Mammary epithelial cell (primary cell): ENCODE measurements at places on chromosomes 4 and X. TPM values are rescaled to one million over a fixed set of nuclear protein-coding genes. Genes with fewer than 3 reads are reported as not detected.

GRCh38 chr4:153177841-153178240, 26.4 kb upstream of the TRIM2 start:
- DNase-seq, result no peak

GRCh38 chr4:25002681-25003080, 28.1 kb downstream of the LGI2 start:
- no peak for DNase-seq

DNA sequence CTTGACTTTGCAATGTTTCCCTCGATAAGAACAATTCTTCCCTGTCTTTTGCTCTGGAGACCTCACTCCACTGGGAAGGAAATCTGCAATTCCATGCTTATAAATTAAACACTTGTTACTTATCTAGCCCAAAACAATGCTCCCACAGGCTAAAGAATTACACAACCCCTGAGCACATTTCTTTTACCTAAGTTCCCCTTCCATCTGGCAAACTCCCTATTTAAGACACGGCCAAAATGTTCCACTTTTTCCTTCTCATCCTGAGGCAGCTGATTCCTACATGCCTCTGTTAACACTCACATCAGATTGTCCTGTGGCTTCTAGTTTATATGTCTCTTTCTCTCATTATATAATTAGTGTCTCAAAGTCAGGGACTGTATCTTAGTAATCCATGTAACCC, 211.7 kb downstream of the COX18 start:
- DNase-seq, result peak; percentile 1

DNA sequence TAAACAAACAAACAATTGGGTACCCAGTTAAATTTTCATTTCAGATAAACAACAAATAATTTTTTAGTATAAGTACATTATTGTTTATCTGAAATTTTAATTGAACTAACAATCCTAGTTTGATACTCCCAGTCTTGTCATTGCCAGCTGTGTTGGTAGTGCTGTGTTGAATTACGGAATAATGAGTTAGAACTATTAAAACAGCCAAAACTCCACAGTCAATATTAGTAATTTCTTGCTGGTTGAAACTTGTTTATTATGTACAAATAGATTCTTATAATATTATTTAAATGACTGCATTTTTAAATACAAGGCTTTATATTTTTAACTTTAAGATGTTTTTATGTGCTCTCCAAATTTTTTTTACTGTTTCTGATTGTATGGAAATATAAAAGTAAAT, 2.9 kb downstream of the CXCL8 start:
- DNase-seq, result peak; percentile 25

DNA sequence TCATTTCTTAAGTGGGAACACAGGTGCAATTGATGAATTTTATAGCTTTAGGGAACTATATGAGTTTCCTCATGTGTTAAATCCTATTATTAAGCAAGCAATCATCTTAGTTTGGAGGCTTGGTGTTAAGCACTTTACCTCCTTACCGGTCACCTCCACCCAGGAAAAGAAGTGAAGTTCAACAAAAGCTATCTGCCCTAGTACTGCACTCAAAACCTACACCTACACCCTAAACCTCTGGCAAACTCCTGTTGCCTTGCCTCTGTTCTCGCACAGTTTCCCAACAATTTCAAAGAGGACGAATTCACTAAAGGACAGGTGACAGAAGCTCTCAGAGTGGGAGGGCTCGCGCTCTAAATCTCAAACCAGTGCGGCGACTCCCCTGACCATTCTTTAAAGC, 85.7 kb upstream of the TENT5D start:
- no peak for DNase-seq

DNA sequence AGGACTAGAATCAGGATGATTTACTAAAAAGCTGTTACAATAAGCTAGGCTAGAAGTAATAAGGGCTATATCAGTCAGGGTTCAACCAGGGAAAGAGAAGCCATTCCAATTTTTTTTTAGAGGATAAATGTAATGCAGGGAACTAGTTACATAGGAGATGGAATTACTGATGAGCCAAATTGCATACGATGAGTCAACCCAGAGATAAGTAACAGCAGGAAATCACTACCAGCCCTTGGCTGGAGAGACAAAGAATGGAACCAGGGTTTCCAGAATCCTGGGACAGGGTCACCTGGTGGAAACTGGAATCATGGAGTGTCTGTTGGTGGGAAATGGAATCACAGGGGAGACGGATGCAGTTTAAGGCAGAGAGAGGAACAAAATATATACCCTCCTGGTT, 13.1 kb upstream of the MAGEA4 start:
- DNase-seq, result no peak

- no peak for DNase-seq
These were observed 103.6 kb downstream of the AREG start for GRCh38 chr4:74548561-74548960.

DNA sequence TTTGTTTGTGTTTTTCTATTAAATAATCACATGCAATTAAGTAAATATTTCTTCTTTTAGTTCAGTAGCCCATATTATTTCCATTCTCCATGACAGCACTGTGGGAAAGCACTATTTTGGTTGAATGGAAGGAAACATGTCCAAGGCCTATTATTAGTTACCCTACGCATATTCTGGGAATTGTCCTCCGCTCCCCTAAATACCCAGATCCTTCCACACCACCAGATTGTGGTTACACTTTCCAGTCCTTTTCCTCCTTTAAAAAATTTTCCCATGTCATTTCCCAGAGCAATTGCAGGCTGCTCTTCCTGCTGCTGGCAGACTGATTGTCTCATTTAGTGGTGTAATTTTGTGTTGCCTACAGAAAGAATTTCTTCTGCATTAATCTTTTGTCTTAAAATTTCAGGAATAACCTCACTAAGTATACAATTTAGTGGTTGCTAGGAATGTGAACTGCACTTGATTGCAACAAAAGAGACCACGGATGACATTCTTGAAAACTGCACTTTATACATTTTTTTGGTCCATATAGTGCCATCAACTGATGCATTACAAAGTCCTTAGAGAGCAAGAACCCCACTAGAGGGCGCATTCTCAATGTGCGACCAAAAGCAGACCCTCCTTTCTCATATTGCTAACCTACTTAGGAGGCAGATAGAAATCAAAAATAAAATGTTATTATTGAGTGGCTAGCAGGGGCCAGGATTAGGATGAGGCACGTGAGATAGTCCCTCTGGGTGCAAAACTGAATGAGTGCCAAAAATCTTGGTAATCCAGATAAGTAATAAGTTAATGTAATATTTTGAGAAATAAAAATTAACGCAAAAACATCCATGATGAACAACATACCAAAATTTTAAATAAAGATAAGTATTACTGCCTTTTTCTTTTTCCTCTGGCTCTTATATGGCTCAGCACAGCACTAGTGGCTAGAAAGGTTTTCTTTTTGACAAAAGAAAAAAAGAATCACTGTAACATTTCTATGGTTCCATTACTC, 98.8 kb upstream of the IQCM start:
- peak; percentile 13 for DNase-seq

GRCh38 chr4:78517050-78517652, 34.4 kb upstream of the ANXA3 start:
- peak; percentile 17 for DNase-seq

- DNase-seq, result peak; percentile 32
These were observed 109.1 kb downstream of the PHEX start for GRCh38 chrX:22141047-22141730.

DNA sequence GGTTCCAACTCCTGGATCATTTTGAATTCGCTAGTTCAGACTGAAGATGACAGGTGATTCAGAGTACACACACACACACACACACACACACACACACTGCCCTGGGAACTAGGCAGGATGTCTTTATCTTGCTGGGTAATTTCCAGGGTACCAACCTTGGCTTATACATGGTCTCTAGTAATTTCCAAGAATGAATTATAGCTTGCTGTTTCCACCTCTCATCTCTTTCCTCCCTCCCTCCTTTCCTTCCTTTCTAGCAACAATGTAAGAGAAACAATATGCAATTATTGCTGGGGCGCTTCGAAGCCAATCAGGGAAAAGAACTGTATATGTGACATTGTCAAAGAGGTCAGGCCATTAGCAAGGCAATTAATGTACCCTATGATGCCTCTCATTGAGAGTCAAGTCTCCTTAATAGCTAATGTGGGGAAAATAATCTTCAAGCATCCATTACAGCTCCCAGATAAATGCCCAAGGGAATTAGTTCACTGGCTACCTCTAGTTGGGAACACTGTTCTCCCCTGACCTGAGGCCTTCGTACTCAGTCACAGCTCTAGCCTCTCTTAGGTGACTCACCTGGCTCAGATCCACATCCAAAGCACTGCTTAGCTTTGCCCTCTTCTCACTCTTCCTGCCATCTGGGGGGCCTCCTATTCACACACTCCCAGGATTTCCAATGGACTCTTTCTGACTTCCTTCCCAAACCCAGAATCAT, 311.5 kb downstream of the PPP1R2C start:
- peak; percentile 18 for DNase-seq

- peak; percentile 6 for DNase-seq
These were observed 324.8 kb upstream of the DDX53 start for GRCh38 chrX:22674932-22675331.

- DNase-seq, result no peak
These were observed 63.6 kb downstream of the AR start for GRCh38 chrX:67607466-67607865.

DNA sequence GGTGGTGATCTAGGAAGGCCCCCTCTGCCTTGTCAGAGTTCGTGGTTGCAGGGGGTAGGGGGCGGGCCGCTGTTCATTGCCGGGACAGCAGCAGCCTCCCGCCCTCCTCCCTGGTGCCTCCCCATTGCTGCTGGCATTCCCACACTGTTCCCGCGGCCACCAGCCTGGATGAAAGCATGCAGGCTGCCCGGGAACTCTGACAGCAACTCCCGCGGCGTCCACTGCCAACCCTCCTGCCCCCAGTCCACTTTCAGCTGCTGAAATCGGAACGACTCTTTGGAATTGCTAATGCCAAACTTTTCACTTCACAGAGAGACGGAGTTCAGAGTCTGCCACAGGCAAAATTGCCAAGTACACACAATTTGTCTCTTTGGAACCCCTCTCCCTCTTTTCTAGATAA, 121.9 kb downstream of the BEND2 start:
- no peak for DNase-seq

GRCh38 chr4:73853246-73853704, at the start of gene PF4V1:
PF4V1 (plus strand) TSS chr4:73853296; CDS start chr4:73853363, 67 bp downstream.
- no peak for DNase-seq

- peak; percentile 33 for DNase-seq
These were observed 553 bp downstream of the SEPTIN6 start for GRCh38 chrX:119692191-119693039.

DNA sequence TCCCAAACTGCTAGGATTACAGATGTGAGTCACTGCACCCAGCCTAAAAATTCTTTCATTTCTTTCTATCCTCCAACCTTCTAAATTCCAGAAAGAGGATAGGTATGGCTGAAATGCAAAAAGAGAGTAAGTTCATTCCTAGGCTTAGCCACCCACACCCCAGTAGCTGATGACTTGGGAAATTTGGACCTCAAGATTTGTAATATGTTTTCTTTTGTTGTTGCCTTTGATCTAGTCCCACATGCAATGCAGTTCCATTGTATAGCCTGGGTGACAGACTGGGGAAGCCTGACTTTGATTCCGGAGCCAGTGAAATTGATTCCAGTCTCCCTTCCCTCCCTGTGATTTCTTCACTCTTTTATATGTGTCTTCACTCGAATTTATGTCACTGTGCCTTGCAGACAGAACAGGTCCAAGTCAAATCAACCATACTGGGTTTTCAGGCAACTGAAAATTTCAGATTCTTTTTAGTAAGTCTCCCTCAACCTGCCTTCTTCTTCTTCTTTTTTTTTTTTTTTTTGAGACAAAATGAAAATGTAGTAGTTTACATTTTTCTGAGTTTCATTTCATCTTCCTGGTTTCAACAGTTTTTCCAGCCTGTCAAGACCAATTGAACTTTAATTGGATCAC, 176.2 kb upstream of the RBPJ start:
- no peak for DNase-seq

DNA sequence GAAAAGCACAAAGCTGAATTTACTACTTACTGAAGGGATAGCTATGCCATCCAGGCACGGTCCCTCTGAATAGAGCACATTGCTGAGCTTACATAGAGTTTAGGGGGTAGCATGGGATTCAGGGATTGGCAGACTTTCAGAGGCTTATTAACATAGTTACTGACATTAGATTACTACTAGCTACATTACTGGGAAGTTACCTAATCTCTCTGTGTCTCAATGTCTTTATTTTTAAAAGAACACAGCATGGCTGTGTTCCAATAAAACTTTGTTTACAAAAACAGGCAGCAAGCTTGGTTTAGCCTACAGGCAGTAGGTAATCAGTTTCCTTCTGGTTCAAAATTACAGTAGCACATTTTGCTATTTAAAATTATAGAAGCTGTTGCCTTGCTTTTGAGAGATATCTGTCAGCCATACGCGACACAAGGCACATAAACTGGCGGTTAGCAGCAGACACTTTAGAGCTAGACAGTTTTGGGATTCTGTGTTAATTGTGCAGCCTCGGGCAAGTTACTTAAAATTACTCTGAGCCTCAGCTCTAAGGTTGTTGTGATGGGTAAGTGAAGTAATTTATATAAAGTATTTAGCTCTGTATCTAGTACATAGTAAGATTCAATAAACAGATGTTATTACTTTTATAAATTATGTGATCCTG, 6.9 kb downstream of the KLHL8 start:
- no peak for DNase-seq

DNA sequence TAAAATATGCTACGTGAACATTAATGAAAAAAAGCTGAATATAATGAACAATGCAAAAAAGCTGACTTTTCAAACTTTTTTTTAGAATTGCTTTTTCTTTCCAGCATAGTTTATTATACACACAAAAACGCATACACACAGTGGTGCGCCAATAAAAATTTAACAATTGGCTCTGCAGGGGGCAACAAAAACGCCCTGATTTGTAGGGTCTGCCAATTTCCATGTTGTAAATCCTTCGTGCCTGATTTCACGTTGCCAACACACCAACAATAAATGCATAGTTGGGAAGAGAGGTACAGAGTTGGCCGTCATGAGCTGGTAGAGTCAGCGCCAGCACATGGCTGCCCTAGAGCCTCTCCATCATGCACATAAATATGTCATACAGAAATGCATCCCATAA, 333.1 kb downstream of the MAPK10 start:
- DNase-seq, result no peak

DNA sequence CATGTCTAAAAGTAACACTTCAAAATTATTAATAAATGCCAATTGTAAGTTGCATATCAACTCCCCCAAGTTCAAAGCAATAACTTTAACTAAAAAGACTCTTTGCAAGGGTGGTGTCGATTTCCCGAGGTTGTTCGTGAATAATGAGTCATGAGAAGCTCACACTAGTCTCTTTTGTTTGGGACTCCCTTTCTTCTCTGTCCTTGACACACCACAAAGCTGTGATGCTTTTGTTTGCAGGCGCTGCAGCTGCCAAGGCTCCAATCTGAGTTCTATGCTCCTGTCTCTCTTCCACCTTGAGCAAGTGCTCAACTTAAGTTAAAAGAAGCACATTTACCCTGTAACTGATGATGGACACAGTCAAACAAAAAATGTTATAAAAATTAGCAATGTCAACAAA, 65.9 kb downstream of the FAT1 start:
- DNase-seq, result peak; percentile 73

EGFL6 gene
- 0.21 and 0.24 TPM in 2 replicates for total RNA-seq

PF4V1 gene
- total RNA-seq, result not detected

KLHL5 gene
- total RNA-seq, result 42.2 TPM

TGIF2LX gene
- total RNA-seq, result not detected in 2 replicates

NEXMIF gene
- not detected for total RNA-seq

KLHL13 gene
- 4.2 and 8.7 TPM in 2 replicates for total RNA-seq

MOSPD2 gene
- total RNA-seq, result 20.7 and 21.5 TPM in 2 replicates

ETNPPL gene
- not detected for total RNA-seq

ARMCX1 gene
- total RNA-seq, result 22.0 TPM

C4orf51 gene
- total RNA-seq, result not detected

STOX2 gene
- total RNA-seq, result 15.5 TPM

GYG2 gene
- not detected for total RNA-seq

TIMM17B gene
- 53.2 and 75.1 TPM in 2 replicates for total RNA-seq

XG gene
- total RNA-seq, result 4.5 and 7.2 TPM in 2 replicates

ZNF827 gene
- 14.5 TPM for total RNA-seq
